ENCODE measurements at places on chromosomes 11 and 22.

DNA sequence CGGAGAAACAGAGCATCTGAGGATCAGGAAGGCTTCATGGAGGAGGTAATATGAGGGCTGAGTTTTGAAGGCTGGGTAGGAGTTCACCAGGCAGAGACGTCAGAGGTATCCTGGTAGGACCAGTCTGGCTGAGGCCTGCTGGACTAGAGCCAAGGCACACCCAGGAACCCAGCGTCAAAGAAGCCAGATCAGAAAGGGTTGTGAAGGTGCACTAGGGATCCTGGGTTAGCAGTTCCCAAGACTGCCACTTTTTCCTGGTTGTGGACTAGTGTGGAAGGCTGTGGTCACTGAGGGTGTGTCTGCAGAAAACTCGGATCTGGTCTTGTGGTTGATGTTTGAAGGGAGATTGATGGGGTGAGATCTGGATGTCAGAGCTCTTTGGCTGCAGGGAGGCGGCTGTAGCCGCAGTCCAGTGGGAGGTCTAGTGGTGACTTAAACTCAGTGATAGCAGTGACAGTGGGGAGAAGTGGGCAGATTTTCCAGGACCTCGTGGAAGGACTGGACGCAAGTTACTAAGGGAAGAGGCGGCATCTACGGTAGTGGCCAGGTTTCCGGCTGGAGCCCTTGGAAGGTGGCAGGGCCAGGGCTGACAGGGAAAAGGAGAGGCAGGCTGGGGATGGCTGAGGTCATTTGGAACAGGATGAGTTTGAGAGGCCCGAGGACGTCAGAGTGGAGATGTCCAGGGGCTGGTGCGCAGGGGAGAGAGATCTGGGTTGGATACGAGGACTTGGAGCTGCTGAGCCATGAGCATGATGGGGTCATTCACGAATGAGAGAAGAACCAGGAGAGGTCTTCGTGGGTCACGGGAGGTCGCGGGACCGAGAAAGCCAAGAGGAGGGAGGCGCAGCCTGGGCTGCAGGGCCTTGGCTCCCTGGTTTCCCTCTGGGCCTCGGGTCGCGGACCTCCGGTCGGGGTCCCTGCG is 10.9 kb downstream of the RELA start:
- DNase-seq: no peak

DNA sequence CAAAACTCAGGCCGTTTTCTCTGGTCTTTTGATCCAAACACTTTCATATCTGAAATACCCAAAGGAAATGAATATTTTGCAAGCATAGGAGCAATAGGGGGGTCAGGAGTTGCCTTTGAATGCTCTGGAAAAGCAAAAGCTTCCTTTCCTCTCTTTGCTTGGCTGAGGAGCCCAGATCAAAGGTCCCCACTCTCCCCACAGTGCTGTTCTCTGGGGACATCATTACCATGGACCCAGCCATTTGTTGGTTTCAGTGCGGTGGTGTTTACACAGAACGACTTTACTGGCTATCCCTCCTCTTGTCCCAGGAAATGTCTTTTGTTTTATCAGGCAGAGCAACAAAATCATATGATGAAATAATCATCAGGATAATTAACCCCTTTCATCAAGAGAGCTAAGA is 1089.1 kb downstream of the TBC1D22A start:
- no peak for DNase-seq

DNA sequence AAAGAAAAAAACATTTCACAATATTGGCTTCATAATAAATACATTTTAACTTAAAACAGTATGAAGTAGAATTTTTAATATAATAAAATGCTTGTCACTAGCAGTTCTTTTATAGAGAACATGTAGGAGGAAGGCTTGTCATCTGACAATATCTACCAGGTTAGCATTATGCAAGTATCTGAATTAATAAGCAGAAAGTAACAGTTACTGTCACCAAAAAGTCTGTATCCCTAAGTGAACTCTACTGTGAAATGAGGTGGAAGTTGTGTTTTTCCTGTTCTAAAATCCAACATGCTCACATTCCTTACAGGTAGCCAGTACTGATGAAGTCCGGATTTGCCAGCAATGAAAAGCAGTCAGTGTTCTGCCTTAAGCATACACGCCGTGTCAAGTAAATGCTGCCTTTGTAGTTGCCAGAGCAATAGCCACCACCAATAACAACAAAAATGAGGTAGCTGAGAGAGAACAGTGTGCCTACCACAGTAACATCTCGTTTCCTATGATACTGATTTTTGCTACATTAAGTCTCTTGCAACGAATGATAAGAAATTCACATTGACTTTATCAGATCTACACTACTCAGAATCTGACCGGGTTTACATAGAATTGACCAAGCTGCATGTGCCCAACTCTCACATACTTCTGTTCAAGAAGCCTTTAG is 95.5 kb downstream of the SIK3 start:
- no peak for DNase-seq

GRCh38 chr11:35324183-35324886 is 95.0 kb downstream of the SLC1A2 start:
- no peak for DNase-seq

- DNase-seq: no peak
Measured at GRCh38 chr22:43506487-43506886, 94.7 kb downstream of the MPPED1 start.

DNA sequence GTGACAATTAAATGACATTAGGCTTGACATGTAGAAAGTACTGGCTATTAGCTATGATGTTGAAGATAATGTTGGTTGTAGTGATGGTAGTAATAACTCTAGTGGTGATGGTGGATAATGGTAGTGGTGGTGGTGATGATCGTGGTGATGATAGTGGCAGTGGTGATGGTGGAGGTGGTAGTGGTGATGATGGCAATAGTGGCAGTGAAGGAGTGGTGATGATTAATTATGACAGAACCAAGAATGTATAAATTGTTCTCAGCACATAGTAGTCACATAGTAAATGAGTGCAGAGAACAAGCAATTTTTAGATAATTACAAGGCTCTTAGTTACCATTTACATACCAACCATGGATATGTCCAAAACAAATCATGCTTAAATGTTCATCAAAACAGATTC is 5.3 kb upstream of the CD44 start:
- DNase-seq: no peak

DNA sequence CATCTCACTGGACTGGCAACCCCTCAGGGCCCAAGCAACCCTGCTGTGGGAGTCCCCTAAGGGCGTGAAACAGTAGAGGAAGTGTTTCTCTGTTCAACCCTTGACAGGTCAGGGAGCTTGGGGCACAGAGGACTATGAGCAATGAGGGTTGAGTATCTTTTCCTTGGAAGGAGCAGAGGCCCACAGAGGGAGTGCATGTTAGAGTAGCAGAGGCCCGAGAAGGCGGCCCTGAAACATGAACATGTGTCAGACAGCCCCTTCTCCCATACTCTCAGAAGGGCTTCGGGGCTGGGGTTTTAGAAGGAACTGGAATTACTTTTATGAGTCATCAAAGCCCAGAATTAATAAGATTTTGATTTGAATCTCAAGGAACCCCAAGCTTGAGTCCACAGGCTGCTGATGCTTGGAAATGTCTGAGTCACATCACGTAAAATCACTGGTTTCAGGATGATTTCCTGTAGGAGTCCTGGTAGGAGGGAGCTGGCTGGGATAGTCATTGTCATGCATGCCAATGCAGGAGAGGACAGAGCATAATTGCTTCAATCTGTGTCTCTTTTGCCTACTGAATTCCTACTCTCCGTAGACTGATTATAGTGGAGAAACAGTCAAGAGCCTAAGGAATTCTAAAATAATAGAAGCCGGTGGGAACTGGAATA is 22.6 kb downstream of the C11orf71 start:
- DNase-seq: no peak

DNA sequence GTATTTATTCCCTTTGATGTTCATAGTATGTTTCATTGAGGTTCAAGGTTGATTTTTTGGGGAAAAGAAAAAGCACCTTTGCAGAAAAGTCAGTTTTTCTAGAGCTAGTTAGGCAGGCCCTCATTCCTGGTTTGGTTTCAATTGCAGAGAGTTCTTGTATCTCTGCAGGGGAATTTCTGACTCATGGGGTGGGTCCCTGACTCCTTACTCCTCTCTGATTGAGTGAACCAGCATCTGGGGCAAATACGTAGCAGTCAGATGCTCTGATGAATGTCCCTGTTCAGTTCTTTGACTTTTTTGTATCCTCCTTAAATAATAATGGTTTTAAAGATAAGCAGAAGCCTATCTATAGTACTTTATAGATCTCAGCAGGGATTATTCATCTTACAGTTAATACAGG is 7.7 kb upstream of the NCR3LG1 start:
- peak; percentile 46 for DNase-seq

- DNase-seq: no peak
Measured at GRCh38 chr11:36361901-36362391, 65.9 kb downstream of the PRR5L start.
